Skin of body (tissue), 3 donors: ENCODE measurements at places on chromosomes 2 and 18. TPM values are rescaled to one million over a fixed set of nuclear protein-coding genes. Genes with fewer than 3 reads are reported as not detected.

The RNF144A gene
- total RNA-seq, result 15.3 TPM

The SKA1 gene
- total RNA-seq, result 4.1 TPM

The CD8B2 gene
- 0.10 TPM for total RNA-seq

The ALLC gene
- not detected for total RNA-seq

The RAB31 gene
- total RNA-seq, result 31.1 TPM

The MYO5B gene
- total RNA-seq, result 12.7 TPM

The HDHD2 gene
- total RNA-seq, result 25.4 TPM

The COBLL1 gene
- 25.9 TPM for total RNA-seq

The BCS1L gene
- 19.5 TPM for total RNA-seq

The SESTD1 gene
- total RNA-seq, result 32.0 TPM

The RSAD2 gene
- total RNA-seq, result 5.1 TPM
